ENCODE measurements at places on chromosomes 7 and 10.

GRCh38 chr10:4001811-4002210 lies 216.8 kb upstream of the KLF6 start:
- no peak for DNase-seq

DNA sequence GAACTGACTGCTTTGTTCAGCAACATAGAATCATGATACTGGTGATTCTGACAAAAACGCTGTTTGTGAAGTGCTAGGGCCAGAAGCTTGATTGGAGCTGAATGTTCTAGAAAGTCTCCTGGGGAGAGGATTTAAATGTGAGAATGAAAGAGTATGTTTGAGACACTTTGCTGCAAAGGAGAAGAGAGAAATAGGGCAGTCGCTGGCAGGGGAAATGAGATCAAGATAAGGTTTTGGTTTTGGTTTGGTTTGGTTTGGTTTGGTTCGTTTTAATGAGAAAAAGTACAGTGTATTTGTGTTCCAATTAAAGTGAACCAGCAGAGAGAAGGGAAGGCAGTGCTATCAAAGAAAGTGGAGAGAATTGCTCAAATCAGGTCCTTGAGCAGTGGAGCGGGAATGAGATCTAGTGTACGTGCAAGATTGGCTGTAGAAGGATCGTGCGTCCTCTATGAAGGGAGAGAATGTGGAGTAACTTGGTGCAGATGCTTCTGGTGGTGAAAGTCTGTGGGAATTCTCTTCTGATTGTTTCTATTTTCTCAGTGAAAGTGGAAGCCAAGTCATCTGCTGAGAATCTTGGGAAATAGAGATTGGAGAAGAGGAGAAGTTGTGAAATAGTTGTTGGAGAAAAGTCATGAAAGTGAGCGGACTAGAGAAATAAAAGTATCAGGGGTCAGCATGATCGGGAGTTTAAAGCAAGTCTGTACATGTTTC lies 270.5 kb downstream of the CCDC3 start:
- no peak for DNase-seq

- DNase-seq, result no peak
Observed at GRCh38 chr7:93551063-93551895, 23.2 kb downstream of the CALCR start.

GRCh38 chr10:35606430-35606829 lies 1.3 kb downstream of the GJD4 start:
- DNase-seq, result no peak

- no peak for DNase-seq
Observed at GRCh38 chr7:7103343-7104313, 78.7 kb upstream of the C1GALT1 start.

All from coronary artery (tissue), 2 donors.